ENCODE measurements at places on chromosomes 6 and 20.

DNA sequence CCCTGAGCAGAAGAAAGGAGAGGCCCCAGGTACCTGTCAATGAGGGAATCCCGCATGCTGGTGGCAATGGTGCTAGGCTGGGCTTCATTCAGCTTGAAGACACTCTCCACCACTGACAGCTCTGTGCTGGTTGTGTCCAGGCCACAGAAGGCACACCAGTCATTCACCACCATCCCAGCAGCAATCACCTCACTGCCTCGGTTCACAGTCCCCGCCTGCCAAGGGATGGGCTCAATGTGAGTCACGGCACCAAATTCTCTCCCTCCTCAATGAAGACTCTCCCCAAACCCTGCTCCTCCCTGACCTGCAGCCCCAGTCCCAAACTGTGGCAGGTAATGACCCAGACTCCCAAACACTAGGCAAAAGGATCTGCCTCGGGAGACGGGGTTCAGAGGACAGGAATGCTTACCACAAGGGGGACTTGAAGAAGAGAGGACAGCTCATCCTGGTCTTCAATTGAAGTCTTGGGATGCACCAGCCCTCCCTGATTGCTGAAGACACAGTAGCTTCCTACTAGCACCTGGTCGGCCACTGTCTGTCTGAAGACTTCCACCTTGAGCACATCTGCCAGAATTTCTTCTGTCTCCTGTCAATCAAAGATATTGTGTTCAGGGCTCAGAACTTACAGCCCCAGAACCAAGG, 1.7 kb upstream of the MMP24OS start:
- DNase-seq: no peak

- no peak for DNase-seq
Observed at GRCh38 chr20:43558412-43559146, at the start of gene SGK2. Gene SGK2, plus strand, starts transcription at chr20:43559027. Its CDS starts 7,469 bp downstream, at chr20:43566496.

DNA sequence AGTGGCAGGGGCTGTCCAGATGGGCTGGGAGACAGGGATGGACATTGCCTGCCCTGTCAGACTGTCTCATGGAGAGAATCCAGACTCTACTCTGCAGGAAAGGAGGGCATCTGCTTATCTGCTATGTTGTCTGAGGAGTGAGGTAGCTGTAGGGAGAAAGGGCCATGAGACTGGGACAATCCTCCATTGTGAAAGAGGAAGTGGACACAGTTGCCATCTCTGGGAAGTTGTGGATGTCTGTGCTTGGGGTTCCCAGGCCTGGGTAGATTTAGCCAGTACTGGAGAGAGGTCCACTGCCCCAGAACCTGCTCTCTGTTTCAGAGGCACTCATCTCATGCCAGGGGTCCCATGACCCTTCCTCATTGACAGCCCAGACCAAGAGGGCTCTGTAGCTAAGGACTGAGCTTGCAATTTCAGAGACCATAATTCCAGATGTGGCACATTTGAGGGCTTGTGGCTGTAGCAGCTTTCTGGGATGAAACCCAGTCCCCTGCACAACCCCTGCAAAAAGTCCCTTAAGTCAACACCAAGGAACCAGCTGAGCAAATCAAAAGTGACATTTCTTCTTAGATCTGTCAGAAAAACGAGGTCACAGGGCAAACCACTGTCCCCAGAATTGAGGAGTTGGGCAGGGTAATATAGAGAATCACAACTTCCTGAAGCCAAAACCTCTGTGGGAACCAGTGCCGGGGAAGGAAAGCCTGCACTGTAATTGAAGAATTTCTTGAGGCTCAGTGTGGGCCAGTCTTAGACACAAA, 4.1 kb upstream of the SIRPG start:
- DNase-seq: no peak

- DNase-seq: no peak
Observed at GRCh38 chr6:23305325-23305943, 736.1 kb downstream of the HDGFL1 start.

DNA sequence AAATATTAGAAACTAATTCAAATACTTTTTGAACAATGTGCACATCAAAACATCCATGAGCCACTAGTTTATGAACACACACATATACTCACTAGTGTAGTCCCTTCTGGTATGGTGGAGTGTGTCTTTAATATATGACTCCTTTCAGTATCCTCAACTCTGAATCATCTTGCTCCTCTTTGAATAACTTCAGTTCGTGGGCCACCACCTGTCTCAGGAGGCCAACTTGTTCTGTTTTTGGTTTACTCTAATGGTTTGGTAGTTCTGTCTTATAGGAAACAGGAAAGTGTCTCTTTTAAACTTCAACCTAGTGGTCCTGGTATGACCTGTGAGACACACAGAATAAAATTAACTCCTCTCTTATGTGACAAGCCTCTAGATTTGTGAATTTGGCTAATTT, 55.6 kb downstream of the ZNF292 start:
- DNase-seq: peak; percentile 2

GRCh38 chr20:23156170-23156841, 70.2 kb upstream of the CD93 start:
- DNase-seq: peak; percentile 62

DNA sequence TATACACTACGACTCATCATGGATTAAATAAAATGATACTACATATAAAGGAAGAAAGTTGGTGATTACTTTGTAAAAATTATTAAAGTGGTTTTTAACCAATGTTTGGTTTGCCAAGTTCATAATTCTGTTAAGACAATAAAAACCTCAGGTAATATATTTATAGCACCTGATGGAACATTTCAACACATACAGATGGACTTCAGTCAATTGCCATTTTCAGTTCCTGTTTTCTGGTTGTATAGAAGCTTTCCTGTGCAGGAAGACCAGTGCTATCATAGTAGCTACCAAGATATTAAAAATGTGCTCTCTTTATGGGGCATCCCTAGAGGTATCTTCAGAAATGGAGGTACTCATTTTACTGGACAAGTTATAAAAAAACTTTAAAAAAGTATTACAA, 1686.4 kb downstream of the GRIK2 start:
- no peak for DNase-seq

DNA sequence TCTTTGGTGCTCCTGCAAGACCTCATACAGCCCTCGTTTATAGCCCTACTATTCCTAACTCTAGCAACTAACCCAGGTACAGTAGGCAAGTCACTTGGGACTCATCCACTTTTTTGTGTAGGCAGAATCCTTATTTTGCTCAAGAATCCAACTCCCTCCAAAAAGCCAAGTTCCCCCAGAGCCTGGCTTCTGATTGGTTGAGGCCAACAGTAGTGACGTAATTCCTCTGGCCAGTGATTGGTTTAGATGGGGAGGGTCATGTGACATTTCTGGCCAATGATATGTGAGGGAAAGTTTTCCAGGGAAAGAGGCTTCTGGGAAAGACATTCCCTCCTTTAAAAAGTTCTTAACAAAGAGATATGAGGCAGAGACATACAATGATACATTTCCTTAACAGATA, 32.1 kb downstream of the KIAA1755 start:
- DNase-seq: peak; percentile 22

DNA sequence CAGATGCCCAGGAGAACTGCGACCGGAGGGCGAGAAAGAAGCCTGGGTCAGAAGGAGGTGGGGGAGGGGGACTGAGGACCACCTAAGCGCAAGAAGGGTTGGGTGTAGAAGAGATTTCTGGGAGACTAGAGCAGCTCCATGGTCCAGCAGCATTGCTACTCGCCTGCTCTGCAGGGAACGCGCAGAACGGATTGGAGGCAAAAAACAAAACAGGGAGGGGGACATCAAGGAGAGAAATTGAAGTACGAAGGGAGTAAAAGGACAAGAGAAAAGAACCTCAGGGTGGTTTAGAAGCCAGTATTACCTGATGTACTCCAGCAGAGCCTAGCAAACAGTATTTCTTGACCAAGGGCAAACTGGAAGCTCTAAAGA, 537 bp upstream of the GABBR1 start:
- DNase-seq: no peak

DNA sequence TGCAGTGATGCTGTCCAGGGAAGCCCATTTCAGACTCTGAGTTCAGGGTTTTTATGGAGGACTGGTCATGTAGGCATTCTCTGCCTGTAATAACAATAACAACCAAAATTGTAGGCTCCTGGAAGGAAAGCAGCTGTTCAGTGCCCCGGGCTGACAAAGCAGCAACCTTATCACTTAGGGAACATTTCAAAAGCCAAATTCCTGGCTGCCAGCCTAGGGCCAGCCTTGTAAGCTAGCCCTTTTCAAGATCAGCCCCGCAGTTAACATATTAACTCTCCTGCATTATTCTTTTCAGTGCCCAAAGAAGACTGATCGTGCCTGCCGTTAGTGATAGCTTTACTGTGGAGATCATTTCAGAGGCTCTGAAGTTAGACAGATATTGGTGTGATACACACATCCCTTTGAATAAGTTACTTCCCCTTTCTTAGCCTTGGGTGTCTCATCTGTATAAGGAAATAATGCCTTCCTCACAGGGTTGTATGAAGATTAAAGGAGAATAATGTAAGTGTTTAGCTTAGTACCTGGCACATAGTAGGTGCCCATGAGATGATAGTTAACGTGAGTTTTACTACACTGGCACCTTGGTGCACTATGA, 44.1 kb downstream of the CTNNBL1 start:
- peak; percentile 20 for DNase-seq

DNA sequence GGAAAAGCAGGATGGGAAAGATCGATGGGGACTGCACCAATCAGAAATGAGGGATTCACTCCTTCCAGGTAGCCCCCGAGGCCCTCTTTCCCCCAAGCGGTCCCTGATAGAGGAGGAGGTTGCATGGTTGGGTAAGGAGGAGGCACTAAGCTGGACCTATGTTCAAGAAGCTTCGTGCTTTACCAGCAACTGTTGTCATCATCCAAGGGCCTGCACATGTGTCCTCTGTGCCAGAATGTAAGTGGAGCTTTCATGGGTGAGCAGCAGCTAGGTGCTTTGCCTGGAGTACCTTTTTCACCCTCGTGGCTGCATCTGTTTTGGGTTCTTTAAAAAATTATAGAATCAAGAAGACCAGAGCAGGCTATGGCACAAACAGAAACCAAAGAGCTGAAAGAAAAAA, 54.0 kb downstream of the GMPR start:
- no peak for DNase-seq

DNA sequence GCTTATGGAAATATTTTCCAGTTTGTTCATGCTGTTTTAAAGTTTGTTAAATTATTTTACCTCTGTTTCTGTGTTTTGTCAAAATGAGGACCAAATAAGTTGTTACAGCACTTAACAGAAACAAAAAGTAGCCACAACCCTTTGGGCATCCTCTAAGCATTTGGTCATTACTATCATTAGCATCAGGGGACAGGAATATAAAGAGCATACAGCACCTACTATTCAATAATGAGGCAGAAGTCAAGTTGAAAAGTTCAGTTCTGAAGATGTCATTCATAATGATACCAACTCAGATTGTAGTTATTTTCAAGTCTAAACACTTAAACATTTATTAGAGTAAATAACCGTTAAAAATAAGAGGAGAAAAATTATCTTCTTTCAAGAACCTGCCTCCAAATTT, 862.3 kb upstream of the FLRT3 start:
- DNase-seq: no peak

GRCh38 chr20:30506100-30506499, 751.4 kb upstream of the DEFB115 start:
- DNase-seq: no peak

DNA sequence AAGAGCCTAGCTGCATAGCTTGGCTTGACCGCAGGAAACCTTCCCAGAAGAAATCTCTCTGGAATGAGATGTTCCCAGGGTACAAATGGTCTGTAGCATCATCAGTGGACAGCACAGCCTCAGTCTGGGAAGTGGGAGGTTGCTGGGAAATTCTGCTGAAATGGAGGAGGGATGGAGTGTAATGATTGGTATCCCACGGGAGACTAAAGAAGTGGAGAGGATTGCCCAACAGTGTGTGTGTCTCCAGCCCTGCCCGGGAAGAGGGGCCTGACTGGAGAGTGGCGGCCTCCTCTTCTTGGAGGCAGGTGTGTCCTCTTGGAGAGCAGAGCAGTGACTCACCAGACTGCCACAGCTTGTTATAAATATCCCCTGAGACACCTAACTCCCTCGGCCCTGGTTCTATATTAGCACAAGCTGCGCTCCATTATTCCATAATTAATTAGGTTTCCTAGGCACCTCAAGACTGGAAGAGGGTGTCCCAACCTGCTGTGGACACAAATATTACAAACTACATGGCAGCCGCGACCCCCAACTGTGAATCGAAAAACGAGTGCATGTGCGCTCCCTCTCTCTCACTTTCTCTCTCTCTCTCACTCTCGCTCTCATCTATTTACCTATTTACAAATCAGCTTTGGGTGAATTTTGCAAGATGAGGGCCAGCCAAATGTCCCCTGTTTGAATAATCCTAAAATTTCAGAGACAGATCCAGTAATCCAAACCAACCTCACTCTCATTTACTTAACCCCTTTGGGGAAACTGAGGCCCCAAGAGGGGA, 68.8 kb downstream of the FGD2 start:
- DNase-seq: no peak

GRCh38 chr20:46551522-46552381, 1.3 kb upstream of the OCSTAMP start:
- DNase-seq: no peak

- no peak for DNase-seq
Observed at GRCh38 chr6:34295721-34296120, 46.9 kb upstream of the SMIM29 start.

DNA sequence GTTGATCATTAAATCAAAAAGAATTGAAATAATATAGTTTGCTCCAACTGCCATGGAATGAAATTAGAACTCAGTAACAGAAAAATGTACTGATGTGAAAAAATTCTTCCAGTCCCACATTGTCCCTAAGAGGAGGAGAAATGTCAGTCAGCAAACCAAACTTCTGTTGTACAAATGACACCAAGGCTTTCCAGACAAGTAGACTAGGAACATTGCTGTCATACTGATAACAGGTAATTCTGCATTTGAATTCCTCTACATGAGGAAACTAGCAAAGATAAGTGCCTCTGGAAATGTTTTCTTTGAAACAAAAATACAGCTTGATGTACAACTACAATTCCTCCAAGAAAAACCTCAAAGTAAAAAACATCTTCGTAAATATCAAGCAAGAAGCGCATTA, 90.2 kb downstream of the HIVEP1 start:
- DNase-seq: no peak

- no peak for DNase-seq
Observed at GRCh38 chr20:44765091-44765490, 19.4 kb downstream of the KCNK15 start.

DNA sequence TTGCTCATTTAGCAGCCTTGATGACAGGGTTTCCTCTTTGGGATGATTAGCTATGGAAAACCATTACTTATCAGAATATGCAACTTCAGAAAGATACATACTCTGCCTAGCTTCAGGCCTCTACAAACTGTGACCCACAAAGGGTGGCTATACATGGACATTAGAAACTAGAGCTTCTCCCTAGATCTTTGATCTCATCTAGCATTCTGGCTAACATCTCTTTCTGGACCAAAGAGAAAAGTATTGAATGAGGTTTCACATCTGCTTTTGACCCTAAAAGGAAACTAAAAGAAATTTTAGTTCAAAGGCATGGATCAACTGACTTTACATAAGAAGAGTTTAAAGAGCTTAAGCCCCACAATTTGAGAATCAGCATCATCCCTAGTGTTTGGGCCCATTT, 12.4 kb upstream of the HMGN3 start:
- DNase-seq: no peak

GRCh38 chr6:169045486-169045885, 208.2 kb downstream of the THBS2 start:
- DNase-seq: no peak

- DNase-seq: no peak
Observed at GRCh38 chr6:424741-425417, 33.3 kb downstream of the IRF4 start.

GRCh38 chr20:667351-668034, 8.1 kb downstream of the SCRT2 start:
- peak; percentile 46 for DNase-seq
